ENCODE measurements at places on chromosomes 7 and 10.

DNA sequence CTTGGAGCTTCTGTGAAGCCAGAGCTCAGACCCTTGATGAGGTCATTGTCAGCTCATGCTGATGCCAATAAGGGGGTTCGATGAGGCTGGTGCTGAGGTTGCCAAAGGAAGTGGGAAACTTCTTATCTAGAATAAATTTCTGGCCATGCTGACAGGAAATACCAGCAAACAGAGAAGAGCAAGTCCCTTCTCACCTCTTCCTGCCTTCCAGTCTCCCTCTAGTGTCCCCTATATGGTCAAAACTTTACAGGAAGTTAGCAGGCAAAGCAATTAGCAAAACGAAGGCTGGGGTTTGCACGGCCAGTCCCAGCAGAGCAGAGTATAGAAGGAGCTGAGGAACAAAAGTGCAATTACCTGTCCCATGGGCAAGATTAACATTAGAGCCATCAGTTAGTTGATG, 15.1 kb upstream of the NEUROG3 start:
- no peak for DNase-seq

- peak; percentile 62 for DNase-seq
Observed at GRCh38 chr7:28180364-28181147, at the start of gene JAZF1. Gene JAZF1 (minus strand): TSS chr7:28180795.

GRCh38 chr10:16909271-16909767, 92.1 kb upstream of the RSU1 start:
- no peak for DNase-seq

- no peak for DNase-seq
Observed at GRCh38 chr7:69878015-69878414, 279.7 kb downstream of the AUTS2 start.

GRCh38 chr7:50088463-50089129, 4.5 kb downstream of the ZPBP start:
- DNase-seq = no peak

GRCh38 chr10:78563314-78563713, 505.5 kb upstream of the ZMIZ1 start:
- no peak for DNase-seq

DNA sequence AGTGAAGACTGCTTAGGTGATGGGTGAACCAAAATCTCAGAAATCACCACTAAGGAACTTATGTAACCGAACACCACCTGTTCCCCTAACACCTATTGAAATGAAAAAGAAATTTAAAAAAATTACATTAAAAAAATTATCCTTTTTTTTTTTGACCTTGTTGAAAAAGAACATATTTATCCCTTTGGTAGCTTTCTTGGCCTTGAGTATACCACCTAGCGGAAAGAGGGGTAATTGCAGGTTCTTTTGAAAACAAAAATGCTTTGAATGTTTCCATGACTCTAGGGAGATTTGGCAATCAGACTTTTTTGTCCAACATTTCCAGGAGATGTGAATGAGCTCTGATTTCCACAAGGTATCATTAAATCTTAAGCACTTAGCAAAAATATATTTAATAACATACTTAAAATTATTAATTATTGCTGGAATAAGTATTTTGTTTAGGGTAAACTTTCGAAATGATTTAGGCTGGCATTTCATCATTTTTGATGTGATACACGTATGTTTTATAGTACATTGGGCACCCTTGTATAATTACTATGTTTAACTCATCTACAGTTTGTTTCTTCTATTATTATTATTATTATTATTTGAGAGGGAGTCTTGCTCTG, 47.0 kb upstream of the ELMO1 start:
- peak; percentile 53 for DNase-seq

DNA sequence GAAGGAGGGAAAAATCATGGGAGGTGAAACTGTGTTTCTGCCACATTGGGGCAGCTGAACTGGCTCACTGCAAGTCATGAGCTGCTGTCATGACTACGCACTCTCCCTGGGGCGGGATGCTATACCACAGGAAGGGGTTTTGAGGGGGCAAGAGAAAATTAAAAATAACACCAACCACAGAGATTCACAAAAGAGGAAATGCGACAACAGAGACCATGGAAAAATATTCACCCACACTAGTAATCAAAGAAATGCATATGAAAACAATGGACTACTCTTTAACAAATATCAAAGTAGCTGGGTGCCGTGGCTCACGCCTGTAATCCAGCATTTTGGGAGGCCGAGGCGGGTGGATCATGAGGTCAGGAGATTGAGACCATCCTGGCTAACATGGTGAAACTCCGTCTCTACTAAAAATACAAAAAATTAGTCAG, 65.2 kb upstream of the TM9SF3 start:
- peak; percentile 60 for DNase-seq

- DNase-seq = no peak
Observed at GRCh38 chr10:131514454-131514853, 202.9 kb upstream of the TCERG1L start.

DNA sequence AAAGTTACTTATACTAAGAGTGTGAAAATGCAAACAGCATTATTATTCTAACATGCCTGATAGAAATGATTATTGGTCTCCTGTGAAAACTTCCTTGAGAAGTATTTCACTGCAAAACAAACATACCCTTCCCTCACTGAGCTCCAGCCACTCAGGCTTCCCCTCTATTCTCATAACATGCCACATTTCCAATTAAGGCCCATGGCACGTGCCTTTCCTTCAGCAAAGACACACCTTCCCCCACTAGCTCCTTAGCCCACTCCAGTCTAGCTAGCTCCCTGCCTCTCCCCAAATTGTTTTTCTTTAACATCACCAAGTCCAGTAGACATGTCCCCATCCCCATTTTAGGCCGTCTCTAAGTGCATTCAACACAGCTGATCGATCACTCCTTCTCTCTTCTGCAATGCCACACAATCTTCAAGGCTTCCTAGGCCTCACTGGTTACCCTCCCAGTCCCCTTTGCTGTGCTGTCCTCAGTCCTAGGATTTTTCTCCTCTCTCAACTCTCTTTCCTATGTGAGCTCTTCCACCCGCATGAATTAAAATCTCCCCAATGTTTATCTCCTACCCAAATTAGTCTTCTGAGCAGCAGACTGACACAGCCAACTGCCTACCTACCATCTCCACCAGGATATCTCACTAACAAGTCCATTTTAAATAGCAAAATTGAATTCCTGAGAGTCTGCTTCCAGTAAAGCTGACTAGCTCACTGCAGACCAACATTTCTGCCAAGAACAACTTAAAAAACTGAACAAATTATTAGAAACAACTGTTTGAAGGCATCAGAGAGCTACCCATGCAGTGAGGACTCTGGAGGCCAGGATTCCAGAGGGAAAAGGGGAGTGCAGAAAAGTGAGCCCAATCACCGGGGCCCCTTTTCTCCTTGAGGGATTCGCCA, 11.9 kb downstream of the CYTH3 start:
- no peak for DNase-seq

GRCh38 chr7:85405016-85405902, 218.4 kb upstream of the SEMA3D start:
- no peak for DNase-seq

DNA sequence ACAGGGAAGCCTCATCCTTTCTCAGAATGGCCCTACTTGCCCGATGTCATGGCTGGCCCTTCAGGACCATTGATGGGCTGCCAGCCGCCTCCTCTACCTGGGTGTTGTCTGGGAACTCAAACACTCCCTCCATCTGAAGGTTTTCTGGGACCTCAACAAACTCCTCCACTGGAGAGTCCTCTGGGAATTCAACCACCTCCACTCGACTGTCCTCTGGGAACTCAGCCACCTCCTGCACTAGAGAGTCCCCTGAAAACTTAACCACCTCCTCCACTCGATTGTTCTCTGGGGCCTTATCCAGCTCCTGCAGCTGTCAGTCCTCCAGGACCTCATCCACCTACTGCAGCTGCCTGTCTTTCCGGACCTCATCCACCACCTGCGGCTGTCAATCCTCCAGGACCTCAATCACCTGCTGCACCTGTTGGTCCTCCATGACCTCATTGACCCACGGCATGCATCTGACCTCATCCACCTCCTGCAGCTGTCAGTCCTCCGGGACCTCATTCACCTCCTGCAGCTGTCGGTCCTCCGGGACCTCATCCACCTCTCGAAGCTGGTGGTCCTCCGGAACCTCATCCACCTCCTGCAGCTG, 37.1 kb downstream of the MAT1A start:
- no peak for DNase-seq

GRCh38 chr7:158802535-158803366, 26.6 kb downstream of the ESYT2 start:
- no peak for DNase-seq

DNA sequence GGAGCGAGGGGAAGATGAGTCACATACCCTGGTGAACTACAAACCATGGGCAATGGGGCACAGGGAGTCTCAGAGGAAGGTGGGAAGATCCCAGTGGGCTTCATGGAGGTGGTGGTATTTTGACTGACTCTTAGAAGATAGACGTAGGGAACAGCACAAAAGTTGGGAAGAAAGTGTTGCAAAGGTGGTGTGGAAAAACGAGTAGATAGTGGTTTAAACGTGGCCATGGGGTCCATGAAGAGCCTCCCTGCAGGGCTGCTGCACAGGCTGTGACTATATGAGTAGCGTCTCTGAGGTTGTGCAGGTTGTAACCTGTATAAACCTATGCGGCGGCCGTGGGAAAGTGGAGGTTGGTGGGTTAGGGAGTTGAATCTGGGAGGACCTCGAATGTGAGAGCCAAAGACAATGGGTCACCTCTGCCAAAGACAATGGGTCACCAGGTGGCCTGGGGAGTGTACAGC, 13.8 kb downstream of the LZTS2 start:
- no peak for DNase-seq

GRCh38 chr7:106610996-106611886, 49.7 kb downstream of the CCDC71L start:
- DNase-seq = no peak

DNA sequence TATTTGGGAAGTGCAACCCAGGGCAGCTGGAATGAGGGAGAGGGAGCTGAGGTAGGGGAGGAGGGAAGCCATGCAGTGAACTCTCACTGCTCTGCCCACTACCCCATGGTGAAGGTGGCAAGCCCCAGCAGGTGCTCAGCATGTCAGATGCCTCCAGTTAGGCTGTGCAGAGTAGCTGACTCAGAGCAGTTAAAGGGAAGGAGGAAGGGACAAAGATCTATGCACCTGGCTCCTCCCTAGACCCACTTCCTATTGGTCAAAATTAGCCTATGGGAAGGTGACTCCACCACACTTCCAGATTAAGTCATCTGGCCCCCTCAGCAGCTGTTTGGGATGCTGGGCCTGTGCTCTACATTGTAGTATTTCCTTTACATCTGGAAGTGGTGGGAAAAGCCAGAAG, 125.7 kb upstream of the MTPN start:
- no peak for DNase-seq

DNA sequence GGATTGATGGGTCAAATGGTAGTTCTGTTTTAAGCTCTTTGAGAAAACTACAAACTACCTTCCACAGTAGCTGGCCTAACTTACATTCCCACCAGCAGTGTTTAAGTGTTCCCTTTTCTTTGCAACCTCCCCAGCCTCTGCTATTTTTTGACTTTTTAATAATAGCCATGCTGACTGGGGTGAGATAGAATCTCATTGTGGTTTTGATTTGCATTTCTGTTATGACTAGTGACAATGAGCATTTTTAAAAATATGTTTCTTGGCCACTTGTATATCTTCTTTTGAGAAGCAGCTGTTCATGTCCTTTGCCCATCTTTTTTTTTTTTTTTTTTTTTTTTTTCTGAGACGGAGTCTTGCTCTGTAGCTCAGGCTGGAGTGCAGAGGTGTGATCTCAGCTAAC, 155.2 kb upstream of the BMPER start:
- DNase-seq = no peak

All from CD4-positive, alpha-beta T cell treated with Interleukin-10 for 1 hour (primary cell).